ENCODE measurements at places on chromosomes 6 and 20.

DNA sequence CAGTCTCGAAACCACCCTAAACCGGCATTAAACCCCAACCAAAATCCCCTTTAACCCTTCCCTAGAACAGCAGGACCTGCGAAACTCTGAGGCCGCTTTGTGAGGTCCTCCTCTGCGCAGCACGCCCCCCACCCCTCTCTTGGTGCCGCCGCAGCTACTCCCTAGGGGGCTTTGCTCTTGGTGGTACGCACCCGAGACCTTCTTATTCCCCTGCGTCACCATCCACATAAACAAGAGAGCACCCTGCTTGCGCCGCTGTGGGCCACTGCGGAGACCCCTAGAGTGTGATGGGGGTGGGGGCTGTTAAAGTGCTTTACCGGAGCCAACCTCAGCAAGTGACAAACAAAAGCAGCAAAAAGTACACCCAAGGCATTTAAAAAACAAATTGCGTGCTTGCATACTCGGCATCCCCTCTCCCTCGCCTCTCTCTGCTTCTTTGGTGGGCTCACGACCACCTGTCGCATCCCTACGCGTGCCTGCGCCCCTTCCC is 502 bp upstream of the GNAS start:
- peak overlapping the region; percentile 4 for H3K4me3 ChIP-seq
- no peaks in the 10 kb centered on the region for H3K4me1 ChIP-seq
- no peaks in the 10 kb centered on the region for H3K36me3 ChIP-seq
- DNase-seq, result no peak
- H3K27ac ChIP-seq, result no peak overlapping the region
- H3K27me3 ChIP-seq, result peaks cover 3% of the 10 kb centered on the region

- peaks cover 3% of the 10 kb centered on the region for H3K4me1 ChIP-seq
- no peak for DNase-seq
- H3K36me3 ChIP-seq, result peaks cover 25% of the 10 kb centered on the region
- H3K4me3 ChIP-seq, result no peak overlapping the region
Measured at GRCh38 chr6:158633127-158633526, 11.4 kb downstream of the DYNLT1 start.

- no peak overlapping the region for H3K27ac ChIP-seq
- H3K36me3 ChIP-seq, result no peaks in the 10 kb centered on the region
- no peaks in the 10 kb centered on the region for H3K4me1 ChIP-seq
- no peaks in the 10 kb centered on the region for H3K27me3 ChIP-seq
Measured at GRCh38 chr6:2931970-2932748, 29.1 kb upstream of the SERPINB9 start.

- H3K4me1 ChIP-seq, result no peaks in the 10 kb centered on the region
- DNase-seq, result no peak
- H3K27ac ChIP-seq, result no peak overlapping the region
- H3K27me3 ChIP-seq, result no peaks in the 10 kb centered on the region
- H3K36me3 ChIP-seq, result no peaks in the 10 kb centered on the region
Measured at GRCh38 chr6:169933839-169934698, 182.6 kb downstream of the ERMARD start.

DNA sequence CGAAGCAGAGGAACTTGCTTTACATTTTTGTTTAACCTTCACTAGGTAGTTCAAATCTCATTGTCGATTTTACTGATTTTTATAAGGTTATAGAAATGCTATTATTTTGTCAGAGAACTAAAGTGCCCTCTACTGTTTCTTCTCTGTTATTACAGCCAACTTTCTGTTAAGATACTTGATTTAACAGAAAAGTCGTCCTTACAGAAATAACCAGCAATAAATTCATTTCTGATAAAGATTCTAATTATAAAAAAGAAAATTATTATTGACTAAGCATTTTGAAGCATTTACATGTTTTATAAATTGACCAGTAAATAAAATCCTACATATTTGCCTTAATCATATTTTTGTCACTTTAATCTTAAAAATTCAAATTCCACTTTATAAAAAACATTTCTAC is 60.8 kb downstream of the OGFRL1 start:
- H3K4me1 ChIP-seq, result no peaks in the 10 kb centered on the region
- no peaks in the 10 kb centered on the region for H3K27me3 ChIP-seq
- DNase-seq, result no peak
- H3K4me3 ChIP-seq, result no peak overlapping the region
- peak overlapping the region; percentile 6 for H3K27ac ChIP-seq
- no peaks in the 10 kb centered on the region for H3K36me3 ChIP-seq

Measured in ascending aorta (tissue), 2 donors.